ENCODE measurements at places on chromosomes 6 and 20.

- DNase-seq = no peak
Observed at GRCh38 chr6:13866301-13866700, 51.9 kb upstream of the MCUR1 start.

DNA sequence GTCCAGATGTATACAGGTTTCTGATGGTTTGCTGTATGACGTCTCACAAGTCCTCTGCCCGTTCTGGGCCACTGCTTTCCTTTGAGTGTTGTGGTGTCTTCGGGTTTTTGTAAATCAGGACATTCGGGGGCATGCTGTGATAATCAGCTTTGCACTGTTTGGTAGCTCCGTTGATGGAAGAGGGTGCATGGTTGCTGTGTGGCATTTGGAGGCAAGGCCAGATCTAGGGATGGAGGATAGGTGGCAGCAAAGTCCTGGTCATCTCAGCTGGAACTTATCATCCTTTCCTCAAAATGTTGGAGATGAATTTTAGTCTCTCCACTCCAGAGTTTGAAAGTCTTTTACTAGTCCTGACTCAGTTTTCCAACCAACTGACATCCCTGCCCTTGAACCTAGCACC, 91.0 kb downstream of the SCP2D1 start:
- DNase-seq = no peak

DNA sequence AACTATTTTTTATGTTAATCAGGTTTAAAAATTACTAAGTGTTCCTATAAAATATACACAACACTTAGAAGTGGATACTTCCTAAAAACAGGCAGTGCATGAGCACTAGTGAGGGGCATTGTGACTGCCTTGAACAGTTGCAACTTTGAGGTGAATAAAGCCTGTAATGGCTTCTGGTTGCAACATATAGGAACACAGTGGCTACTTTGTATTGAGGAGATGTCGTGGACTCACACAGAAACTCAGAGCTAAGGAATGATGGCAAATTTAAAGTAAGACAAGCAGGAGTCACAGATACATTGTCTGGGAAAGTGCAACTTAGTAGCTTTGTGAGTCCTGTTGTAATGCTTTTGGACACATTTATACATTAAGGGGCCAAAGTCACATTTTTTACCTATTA, 861 bp upstream of the HLA-A start:
- DNase-seq = no peak

DNA sequence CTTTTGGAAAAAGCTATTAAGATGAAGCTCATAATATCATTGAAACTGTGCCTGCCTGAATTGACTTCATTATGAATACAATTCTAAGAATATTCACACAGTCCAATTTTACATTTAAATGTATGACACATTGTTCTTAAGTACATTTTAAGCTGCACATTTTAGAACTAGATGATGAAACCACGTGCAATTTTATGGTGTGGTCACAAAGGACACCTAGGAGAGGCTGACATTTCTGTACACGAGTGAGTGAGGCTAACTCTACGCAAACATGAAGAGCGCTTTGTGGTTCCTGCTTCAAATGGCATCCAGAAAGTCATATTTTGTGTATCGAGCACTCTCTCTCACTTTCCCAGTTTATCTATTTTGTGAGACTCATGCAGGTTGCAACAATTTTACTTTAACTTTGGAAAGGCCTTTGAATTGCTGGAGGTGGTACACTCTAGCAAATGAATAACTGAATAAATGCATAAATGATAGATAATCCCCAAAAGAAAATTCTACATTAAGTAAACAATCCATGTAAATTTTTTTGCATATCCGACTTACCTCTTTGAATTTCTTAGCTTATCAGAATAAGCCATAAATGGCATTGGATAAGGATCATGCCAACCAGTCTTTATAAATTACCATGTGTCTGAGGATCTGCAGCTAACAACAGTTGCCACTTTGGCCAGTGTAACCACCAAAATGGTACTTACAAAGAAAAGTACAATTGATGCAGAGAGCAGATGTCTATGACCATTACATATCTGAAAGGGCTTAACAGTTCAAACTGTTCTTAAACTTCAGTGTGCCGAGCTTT, 97.3 kb downstream of the NRSN1 start:
- no peak for DNase-seq

- DNase-seq = no peak
Observed at GRCh38 chr20:14643556-14643955, 306.1 kb upstream of the FLRT3 start.

Measured in stimulated activated CD4-positive, alpha-beta T cell treated with anti-CD3 and anti-CD28 coated beads, TNF-alpha, amount 100 ng/mL, for 1 hour (primary cell).